DMS79 (cell line): ENCODE measurements at places on chromosomes 7 and 10.

DNA sequence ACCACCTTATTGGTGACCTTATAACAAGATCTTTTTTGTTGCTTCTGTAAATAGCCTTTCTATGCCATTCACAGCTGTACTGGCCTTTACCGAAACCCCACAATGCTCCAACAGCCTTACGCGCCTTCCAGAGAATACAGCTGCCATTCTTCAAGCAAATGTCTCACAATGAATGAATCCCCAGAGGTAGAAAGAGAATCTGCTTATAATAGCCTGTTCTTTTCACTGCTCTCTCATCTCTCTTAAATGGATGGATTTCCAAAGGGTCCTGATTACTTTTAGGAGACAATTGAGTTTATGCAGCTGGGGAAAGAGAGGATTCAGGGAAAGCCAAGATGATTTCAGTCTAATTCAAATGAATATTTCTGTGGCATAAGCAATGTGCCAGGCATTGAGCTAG lies 183.1 kb upstream of the PDE1C start:
- no peak for DNase-seq

- DNase-seq, result no peak
These were observed 23.1 kb upstream of the SAR1A start for GRCh38 chr10:70193391-70193844.

- no peak for DNase-seq
These were observed 190.9 kb upstream of the PPP1R3A start for GRCh38 chr7:114109721-114110120.

DNA sequence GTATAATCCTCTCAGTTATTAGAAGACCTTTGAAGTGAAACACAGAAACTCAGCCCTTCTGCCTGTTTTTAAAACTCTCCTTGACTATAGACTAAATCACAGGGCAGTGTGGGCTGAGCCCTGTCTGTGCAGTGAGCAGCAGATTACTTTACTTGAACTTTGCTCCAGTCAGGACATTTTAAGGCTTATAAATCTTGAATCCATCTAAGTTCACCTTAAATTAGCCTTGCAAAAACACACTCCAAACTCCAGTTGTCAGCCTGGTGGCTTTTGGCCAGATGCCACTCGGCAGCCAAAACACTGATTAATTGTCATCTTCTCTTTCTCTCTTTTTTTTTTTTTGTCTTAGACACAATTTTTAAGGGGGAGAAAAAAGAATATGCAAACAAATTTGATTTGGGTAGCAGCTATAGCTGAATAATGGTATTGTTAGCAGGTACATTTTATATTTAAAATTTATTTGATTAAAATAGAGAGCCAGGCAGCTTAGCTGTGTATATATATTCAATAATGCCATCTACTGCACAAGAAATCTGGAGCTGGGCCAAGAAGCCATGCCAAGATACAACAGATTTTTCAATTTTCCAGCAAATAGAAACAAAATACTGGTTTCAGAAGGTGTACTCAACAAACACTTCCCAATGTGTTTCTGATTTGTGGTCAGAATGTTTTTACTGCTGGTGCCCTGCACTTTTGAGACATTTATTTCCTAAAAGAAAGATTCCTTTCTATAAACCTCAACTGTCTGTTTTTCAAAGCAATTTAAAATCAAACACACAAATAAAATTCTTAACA lies 247.7 kb downstream of the TFEC start:
- no peak for DNase-seq

DNA sequence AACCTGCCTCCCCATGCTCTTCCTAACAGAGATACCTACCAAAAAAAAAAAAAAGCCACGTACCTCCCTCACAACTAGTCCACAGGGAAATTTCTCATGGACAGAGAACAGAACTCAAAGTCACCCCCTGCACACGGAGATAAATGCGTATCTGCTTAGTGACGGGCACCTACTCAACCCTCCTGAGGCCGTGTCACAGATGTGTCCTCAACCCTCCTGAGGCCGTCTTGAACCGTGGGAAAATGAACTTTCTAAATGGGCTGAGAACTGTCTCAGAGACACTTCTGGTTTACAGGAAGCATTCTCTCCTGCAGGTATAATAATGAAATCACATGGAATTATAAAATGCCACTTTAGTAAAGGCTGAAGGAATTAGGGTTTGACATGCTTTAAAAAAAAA lies 155.9 kb downstream of the DIP2C start:
- DNase-seq, result no peak
